ENCODE measurements at places on chromosomes 1 and 21.

DNA sequence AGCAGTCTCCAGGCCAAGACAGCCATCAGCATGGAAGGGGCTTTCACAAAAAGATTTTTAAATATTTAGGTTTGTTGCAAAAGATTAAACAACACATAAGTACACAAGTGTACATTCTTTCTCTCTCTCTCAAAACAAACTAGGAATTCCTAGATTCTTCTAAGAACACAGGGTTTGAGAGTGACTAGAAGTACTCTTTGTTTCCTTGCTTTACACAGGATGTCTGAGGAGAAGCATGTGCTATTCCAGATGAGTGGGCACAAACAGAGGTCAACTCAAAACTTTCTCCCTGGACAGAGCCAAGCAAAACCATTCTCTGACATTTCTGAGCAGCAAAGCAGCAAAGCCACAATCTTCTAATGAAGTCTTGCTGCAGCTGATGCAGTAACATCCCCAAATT is 210.6 kb upstream of the HOOK1 start:
- DNase-seq: no peak

- no peak for DNase-seq
Measured at GRCh38 chr21:15243406-15243805, 178.6 kb upstream of the NRIP1 start.

- DNase-seq: no peak
Measured at GRCh38 chr1:171998711-171999110, 157.4 kb downstream of the DNM3 start.

DNA sequence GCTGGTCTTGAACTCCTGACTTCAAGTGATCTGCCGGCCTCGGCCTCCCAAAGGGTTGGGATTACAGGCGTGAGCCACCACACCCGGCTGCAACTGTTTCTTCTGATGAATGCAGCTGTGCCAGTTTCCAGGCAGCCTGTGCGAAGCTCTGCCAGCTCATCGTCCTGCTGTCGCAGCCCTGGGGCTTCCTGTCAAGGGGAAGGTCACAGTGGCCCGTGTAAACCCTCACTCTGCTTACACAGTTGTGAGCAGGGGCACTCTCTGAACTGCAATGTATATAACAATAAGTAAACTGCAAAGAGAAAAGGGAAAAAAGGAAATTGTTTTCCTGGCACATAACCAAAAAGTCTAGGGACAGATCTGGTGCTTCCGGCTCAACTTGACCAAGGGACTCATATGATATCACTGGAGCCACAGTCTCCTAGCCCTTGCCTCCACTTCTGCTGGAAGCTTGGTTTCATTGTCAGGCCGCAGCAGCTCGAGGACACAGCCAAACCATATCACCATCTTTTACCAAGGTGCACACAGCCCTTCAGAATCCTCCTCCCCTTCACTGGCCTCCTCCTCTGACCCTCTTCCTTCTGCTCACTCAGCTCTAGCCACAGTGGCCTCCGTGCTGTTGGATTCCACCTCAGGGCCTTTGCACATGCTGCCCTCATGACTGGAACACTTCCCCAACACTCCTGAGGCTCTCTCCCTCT is 22.8 kb upstream of the LBR start:
- no peak for DNase-seq

GRCh38 chr1:61139775-61140549 is 57.6 kb downstream of the NFIA start:
- DNase-seq: no peak

- no peak for DNase-seq
Measured at GRCh38 chr1:43427524-43427923, 26.2 kb downstream of the HYI start.

- no peak for DNase-seq
Measured at GRCh38 chr1:8825985-8826481, 8.6 kb upstream of the RERE start.

DNA sequence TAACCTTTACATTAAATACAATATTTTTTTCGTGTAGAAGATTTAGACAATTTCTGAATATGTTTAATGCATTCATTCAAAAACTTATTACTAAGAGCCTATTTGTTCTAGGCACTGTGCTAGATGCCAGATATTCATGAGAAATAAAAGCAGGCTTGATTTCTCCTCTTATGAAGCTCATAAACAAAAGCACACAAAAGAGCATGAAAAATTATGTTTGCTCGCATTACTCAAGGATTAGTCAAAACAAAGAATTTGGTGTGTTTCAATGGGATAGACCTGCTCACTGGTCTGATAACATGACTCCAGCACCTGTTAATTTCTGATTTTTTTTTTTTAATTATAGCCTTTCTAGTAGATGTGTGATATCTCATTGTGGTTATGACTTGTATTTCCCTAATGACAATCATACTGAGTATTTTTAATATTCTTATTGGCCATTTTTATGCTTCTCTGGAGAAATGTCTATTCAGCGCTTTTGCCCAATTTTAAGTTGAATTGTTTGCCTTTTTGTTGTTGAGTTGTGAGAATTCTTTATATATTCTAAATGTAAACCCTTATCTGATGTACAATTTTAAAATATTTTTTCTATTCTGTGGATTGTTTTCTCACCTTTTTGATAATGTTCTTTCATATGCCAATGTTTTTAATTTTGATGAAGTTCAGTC is 382.3 kb upstream of the ADGRL4 start:
- no peak for DNase-seq

GRCh38 chr1:210920258-210920657 is 213.7 kb downstream of the KCNH1 start:
- no peak for DNase-seq

GRCh38 chr1:29824025-29824424 is 587.7 kb downstream of the PTPRU start:
- DNase-seq: no peak

GRCh38 chr1:200464784-200465400 is 55.1 kb upstream of the ZNF281 start:
- no peak for DNase-seq

GRCh38 chr1:211788626-211789025 is 41.9 kb downstream of the LPGAT1 start:
- no peak for DNase-seq

DNA sequence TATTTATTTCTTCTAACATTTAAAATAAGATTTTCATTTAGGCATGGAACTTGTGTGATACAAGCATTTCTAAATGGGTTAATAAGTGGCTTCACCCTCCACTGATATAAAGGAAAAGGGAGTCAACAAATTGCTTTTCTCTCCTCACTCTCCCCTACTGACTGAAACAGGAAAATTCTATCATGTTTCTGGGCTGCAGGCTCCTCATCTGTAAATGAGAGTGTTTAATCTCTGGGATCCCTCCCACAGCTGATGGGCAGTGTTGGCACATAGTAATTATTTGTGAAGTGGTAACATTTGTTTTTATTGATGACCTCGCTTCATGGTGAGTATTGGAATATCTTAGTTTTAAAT is 69.8 kb upstream of the WARS2 start:
- DNase-seq: no peak

GRCh38 chr1:26072305-26072704 is 4.9 kb upstream of the TRIM63 start:
- DNase-seq: no peak

DNA sequence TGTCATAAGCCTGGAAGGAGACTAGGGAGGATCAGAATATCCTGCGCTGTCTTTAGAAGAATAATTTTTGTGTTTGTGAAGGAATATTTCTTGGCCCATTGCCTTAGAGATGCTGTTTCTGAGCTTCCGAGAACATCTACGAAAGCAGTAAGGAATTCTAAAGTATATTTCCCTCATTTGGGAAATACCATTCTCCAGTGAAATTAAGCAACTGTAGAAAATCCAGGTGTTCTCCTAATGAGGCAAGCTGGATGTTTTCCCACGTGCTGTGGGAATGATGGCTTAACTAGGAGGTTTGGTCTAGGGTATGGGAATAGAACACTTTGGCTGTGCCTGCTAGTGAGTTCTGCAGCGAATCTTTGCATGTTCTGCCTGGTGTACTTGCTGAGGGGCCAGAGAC is 168.9 kb upstream of the KIAA0040 start:
- DNase-seq: no peak

- no peak for DNase-seq
Measured at GRCh38 chr1:225865514-225865913, 16.7 kb downstream of the TMEM63A start.

GRCh38 chr21:34807881-34808568 is 139.2 kb downstream of the CLIC6 start:
- no peak for DNase-seq

DNA sequence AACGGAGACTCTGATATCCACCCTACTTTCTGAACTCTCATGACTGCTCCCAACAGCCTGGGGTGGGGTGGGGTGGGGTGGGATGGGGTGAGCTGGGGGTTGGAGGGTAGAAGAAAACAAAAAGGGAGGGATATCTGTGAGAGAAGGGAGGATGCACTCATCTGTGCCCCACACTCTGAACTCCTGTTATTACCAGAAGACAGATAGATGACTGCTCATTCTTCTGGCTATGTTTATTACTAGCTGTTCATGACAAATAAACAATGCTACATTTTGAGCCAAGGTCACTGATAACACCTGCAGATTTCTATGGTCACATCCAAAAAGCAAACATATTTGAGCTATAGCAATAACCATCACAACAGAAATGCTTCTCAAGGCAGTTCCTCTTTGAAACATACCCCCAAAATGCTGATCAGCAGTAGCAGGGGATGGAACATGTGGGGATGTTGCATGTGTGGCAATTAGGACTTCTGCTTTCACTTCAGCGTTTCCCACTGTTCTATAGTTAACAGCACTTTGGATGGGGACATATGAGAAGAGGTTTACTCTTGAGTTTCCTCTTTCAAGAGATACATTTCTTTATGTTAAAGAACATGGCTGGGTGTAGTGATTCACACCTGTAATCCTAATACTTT is 43.3 kb downstream of the GPR3 start:
- DNase-seq: no peak

- DNase-seq: no peak
Measured at GRCh38 chr1:86998727-86999126, 84.3 kb downstream of the HS2ST1 start.

DNA sequence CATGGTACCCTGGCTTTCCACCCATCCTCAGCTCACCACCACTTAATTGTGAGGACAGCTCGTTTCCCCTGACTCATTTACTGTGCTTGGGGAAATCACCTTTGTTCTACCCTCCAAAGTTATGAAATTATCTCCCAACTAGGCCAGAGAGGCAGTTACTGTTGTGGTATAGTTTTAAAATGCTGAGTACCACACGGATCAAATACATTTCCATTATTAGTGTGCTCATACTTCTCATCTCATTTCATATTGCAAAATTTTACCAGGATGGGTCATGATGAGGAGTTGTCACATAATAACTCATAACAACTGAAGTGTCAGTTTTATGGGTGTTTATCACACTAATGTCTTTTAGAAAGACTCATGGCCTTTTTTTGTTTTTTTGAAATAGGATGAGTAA is 9.2 kb upstream of the OR2B11 start:
- DNase-seq: no peak

- DNase-seq: no peak
Measured at GRCh38 chr1:245389873-245390272, 235.1 kb downstream of the KIF26B start.

DNA sequence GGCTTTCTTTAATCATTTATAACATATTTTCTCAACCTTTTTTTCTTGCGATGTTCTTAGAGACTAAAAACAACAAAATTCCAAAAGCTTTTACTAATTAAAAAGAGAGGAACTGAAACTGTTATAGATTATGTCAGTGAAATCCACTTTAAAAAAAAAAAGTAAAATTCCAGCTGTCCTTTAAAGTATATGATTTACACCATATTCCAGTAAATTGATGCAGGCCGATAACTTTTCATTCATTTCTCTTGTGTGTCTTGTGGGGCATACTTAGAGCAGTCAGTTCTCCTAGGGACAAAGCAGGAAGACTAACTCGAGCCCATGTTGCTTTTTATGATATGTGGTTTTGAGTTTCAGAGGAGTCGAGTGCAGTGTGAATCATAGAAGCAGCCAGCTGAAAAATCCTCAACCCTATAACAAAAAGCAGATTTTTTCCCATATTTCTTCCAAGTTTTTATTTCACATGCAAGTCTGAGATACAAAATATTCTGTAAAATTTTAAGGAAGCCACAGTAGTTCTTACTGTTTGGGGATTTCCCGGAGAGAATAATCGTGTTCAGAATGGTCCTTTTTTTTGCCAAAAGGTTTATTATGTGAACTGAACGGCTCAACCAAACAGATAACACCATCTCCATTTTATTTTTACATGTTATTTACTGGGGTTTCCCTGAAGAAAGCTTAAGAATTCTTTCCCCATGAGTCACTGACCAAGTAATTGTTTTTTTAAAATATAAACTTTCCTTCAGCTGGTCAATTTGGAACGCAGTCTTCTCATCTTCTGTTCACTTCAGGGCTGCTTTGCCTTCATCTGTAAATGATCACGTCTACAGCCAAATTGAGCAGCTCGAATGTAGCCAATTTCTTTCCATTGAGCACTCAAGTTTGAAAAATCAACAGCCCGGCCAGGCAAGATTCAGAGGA is 77.0 kb upstream of the C1orf105 start:
- no peak for DNase-seq

GRCh38 chr1:79193211-79194079 is 186.9 kb upstream of the ADGRL4 start:
- no peak for DNase-seq

DNA sequence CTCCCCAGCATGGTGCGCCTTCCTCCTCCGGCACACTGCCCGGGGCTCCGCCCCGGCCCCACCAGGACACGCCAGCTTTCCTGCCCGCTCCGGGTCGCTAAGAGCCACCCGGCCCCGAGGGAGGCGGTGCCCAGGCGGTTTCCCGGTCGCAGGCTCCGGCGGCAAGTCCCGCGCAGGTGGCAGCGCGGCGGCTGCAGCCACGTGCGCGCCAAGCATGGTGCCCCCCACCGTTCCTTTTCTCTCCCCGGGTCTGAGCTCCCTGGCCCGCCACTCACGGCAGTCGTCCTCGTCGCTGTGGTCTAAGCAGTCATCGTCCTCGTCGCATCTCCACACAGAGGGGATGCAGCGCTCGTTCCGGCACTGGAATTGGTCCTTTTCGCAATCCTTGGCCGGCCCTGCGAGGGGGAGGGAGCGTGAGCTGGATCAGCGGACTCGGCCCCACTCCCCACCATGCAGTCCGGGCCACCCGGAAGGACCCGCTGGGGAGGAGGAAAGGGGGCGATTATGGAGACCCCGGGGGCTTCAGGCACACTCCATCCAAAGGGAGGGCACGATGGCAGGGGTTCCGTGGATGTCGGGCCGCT is 1.2 kb downstream of the LRP8 start:
- peak; percentile 46 for DNase-seq

DNA sequence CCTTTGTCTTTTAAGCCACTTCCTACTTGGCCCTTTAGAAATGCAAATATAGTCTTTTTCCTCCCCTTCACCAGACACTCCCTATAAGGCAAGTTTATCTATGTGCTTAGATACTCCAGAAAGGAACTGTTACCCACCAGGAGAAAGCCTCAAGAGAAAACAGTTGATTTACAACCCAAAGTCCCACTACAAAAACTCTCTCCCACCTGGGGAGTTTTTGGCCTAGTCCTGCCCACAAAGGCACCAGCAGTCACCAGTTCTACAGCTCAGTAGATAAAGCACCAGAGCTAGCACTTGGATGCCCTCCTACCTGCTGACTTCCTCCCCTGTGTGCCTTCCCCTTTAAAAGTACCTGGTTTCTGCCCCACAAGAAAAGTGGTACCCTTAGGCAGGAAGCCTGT is 27.7 kb upstream of the HAO2 start:
- no peak for DNase-seq

GRCh38 chr1:211910113-211910884 is 79.7 kb upstream of the LPGAT1 start:
- no peak for DNase-seq

- DNase-seq: no peak
Measured at GRCh38 chr1:14261395-14261794, 337.1 kb upstream of the KAZN start.
